Amniotic epithelial cell (primary cell): ENCODE measurements at places on chromosomes 1 and 21.
A peak's percentile ranks its signal among the peaks of the same experiment; 100 is the strongest.

- peak; percentile 77 for DNase-seq
These were observed 33.9 kb upstream of the ASPM start for GRCh38 chr1:197180252-197180878.

GRCh38 chr1:115331558-115332331, 6.3 kb downstream of the NGF start:
- peak; percentile 44 for DNase-seq

DNA sequence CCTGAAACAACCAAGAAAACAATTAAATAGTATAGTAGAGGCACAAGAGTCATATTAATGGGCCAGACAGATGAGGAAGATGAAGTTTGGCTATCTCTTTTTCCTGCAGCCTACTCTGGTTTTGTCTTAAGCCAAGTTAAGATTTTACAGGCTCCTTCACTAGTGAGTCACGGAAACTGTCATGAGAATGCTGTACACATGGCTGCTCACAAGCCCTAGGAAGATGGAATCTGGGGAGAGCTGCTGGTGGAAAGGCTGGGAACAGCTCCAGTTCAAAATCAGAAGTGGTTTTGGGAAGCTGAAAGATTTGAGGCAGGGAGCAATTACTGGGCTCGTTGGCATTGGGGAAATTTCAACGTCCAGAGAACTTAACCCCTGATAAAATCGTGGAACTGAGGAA, 46.4 kb upstream of the S1PR1 start:
- peak; percentile 48 for DNase-seq

- DNase-seq: no peak
These were observed at the start of gene NTRK1 for GRCh38 chr1:156860628-156861423. NTRK1 (plus strand) TSS chr1:156860865; CDS start chr1:156860935, 70 bp downstream.

DNA sequence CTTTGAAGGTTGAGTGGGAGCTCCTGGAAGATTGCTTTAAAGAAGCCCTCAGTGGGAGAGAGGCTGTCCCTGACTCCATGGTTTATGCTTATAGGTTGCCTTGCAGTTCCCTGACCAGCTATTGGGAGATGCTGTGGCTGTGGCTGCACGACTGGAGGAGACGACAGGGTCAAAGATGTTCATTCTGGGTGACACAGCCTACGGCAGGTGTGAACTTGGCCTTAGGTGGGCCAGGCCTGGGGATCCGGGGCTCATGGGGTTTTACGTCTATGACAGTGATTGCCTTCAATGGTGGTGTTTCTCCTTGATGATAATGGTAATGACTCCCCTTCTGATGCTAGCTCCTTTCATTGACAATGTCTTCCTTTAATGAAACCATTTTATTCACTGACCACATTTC, 692 bp downstream of the DPH2 start:
- no peak for DNase-seq

DNA sequence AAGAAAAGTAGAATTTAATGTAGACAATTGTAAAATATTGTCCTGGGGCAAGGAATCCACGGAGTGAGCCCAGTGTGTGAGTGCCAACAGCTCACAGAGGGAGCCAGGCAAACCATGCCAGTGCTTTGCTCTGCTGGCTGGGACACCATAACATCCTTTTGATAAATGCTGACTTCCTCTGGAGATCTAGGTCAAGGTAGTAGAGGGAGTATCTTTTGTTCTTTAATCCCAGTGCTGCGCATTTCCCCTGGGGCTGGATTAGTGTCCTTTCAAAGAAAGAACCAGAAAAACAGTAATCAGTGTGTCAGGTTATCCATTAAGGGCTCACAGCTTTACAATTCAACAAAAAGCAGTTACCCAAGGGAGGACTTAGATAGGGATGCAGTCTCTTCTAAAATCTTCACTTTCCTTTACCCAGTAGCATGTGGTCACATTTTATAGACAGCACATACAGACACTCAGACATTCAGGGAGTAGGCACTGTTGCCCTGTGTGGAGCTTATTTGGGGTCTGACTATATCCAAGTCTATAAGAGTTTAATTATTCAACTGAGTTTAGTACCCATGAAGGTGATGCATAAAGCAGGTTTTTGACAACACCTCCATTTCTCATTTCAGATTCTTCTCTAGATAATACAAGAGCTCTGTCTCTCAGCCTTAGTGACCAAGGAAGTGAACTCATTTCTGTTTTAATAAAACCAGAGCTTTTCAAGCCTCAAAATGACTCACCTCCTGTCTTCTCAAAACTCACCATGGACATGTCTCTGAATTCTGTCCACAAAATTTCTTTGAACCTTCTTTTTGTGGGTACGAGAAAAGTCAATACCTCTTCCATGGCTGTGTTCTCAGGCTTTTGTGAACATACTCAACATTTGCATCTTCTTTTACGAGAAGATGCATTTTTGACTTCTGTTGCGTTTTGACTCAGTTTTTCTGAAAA, 215.3 kb downstream of the BRINP2 start:
- DNase-seq: no peak

GRCh38 chr21:32881458-32881857, 109.9 kb upstream of the PAXBP1 start:
- DNase-seq: no peak

- DNase-seq: no peak
These were observed 80.8 kb downstream of the PGBD5 start for GRCh38 chr1:230345139-230345885.

DNA sequence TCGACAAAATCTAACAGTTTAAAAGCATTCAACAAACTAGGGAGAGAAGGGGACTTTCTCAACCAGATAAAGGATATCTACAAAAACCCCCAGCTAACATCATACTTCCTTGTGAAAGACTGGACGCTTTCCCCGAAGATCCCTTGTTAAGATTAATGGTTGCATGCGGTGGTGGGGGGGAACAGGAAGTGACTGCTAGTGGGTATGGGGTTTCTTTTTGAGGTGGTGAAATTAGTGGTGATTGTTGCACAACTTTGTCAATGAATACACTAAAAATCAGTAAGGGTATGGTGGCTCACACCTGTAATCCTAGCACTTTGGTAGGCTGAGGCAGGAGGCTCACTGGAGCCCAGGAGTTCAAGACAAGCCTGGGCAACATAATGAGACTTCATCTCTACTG, 26.9 kb upstream of the EYA3 start:
- peak; percentile 84 for DNase-seq

GRCh38 chr1:13769212-13769611, 69.2 kb downstream of the PRDM2 start:
- DNase-seq: no peak

- DNase-seq: no peak
These were observed 16.8 kb downstream of the PTPRC start for GRCh38 chr1:198655459-198656121.

DNA sequence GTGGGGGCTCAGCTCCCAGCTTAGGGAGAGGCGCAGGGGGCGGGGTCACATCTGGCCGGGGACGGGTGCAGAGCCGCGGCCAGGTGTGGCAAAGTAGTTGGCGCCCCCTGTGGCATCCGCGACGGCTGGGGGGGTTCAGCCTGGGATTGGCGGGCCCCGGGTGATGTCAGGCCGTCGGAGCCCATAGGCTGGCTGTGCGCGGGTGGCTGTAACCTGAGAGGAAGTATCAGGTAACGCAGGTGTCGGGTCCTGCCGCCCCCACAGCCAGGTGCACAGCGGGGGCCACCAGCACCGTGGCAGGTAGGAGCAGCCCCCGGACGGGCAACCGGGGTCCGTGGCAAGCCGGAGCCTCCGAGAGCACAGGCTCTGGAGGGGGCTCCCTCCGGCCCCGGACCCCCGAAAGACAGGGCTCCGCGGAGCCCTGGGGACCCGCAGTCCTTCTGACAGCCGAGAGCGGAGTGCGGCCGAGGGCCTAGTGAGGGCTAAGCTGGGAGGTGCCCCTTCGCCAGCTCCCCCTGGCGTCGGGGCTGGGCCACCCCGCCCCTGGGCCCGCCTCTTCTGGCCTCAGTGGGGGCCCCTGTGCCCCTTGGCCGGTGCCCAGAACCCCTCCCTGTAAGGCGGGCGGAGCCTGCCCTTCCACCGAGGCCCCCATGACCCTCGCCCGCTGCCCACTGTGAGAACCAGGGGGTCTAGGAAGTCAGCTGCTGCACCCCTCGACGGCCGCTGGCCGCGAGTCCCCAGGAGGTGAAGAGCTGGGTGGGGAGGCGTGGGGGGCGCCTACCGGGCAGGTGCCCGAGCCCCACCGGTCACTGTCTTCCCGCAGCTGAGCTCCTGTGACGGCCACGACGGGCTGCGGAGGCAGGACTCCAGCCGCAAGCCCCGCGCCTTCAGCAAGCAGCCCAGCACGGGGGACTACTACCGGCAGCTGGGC, 17.9 kb downstream of the TNFRSF25 start:
- DNase-seq: no peak

- DNase-seq: no peak
These were observed 74.7 kb upstream of the RGL1 start for GRCh38 chr1:183730107-183730724.

DNA sequence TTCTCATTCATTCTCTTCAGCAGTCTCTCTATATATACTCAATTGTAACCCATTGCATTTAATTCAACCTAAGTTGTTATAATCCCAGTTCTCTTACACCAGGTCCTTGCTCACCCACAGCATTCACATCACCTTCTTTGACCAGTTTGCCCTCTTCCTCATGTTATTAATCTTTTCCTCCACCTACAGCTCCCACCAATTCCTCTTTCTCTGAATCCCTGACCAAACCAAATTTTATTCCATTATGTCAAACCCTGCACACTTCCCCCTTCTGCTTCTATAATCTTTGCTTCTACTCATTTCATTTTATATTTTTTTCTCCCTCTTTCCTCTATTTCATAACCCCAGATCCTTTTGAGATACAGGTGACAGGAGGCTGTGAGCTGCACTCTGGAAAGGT, 1.4 kb downstream of the CD1A start:
- no peak for DNase-seq
